ENCODE measurements at places on chromosomes 2 and 18.

- no peak for DNase-seq
Observed at GRCh38 chr2:147869934-147870333, 25.1 kb downstream of the ACVR2A start.

- DNase-seq: no peak
Observed at GRCh38 chr18:11025671-11026070, 123.7 kb downstream of the PIEZO2 start.

GRCh38 chr18:41974796-41975201 lies 19.8 kb downstream of the PIK3C3 start:
- DNase-seq: no peak

GRCh38 chr2:27920148-27920885 lies 29.8 kb downstream of the BABAM2 start:
- DNase-seq: no peak

DNA sequence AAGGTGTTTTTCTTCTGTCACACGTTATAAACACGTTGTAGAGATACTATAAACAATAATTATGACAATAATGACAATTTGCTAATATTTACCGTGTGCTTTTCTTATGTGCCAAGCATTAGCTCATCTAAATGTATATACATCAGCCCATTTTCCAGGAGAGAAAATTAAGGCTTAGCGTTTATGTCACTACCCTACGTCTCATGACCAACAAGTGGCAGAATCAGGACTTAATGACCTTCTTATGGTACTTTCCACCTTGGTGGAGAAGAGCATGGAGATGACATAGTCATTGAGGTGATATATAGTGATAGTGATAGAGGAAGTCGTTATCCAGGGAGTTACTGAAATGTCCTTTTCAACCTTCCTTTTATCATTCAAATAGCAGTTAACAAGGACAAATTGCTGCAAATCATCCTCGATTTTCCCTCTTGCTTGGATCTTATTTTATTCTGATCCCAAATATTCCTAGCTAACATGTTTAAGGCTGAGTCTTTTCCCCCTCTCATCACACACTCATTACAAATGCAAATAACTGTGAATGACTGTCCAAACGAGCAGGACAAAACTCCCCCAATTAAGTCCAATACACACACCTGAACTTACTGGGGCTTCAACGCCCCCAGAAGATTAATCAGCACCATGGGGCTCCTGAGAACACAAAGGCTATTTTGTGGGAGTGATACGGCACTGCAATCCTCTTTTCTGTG lies 27.3 kb downstream of the SPRED2 start:
- no peak for DNase-seq
